Karpas-422 (cell line): ENCODE measurements at places on chromosomes 7 and 10. TPM values are rescaled to one million over a fixed set of nuclear protein-coding genes. Genes with fewer than 3 reads are reported as not detected.

GRCh38 chr10:122499491-122499941 lies 38.2 kb downstream of the HTRA1 start:
- no peak overlapping the region for H3K4me3 ChIP-seq
- no peaks in the 10 kb centered on the region for H3K27me3 ChIP-seq
- no peaks in the 10 kb centered on the region for H3K4me1 ChIP-seq
- H3K27ac ChIP-seq: no peak overlapping the region
- no peak for DNase-seq
- H3K36me3 ChIP-seq: no peaks in the 10 kb centered on the region

GRCh38 chr7:28570113-28570969 lies 158.0 kb downstream of the CREB5 start:
- no peaks in the 10 kb centered on the region for H3K27me3 ChIP-seq
- H3K36me3 ChIP-seq: 0 out of 2 replicates have a peak, but pooled peaks cover 3% of the 10 kb centered on the region
- peak; percentile 94 for DNase-seq
- H3K4me1 ChIP-seq: peaks cover 94% of the 10 kb centered on the region

DNA sequence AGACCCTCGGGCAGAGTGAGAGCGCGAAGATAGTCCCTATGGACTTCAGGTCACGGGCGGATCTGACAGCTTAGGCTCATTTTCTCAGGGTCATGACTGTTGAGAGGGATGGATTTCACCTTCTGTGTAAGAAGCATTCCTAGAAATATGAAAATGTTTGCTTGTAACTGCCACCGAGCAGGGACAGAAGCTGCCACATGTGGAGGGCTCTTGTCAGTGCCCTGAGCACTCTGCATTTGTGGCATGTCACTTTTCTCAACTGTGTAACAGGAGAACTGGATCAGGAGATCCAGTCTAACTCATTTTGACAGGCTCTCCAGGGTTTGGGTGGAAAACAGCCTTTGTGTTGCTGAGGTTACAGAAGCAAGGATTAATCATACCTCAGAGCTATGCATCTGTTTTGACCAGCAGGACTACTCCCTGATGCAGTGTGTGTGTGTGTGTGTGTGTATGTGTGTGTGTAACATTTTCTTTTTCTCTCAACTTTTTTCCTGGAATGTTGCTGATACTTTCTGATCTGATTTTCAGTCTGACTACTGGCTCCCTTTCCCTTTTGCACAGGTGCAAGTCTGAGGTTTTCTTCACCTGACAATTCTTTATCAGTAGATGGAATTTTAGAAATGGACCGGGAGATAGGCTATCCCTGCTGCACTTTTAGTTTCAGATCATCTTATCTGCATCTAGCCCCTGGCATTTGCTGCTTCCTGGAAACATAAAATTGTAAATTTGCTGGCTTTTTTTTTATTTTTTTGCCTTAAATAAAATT lies 183.3 kb downstream of the STK31 start:
- H3K36me3 ChIP-seq: no peaks in the 10 kb centered on the region
- H3K27ac ChIP-seq: no peak overlapping the region
- no peak for DNase-seq
- no peaks in the 10 kb centered on the region for H3K4me1 ChIP-seq
- no peak overlapping the region for H3K4me3 ChIP-seq

DNA sequence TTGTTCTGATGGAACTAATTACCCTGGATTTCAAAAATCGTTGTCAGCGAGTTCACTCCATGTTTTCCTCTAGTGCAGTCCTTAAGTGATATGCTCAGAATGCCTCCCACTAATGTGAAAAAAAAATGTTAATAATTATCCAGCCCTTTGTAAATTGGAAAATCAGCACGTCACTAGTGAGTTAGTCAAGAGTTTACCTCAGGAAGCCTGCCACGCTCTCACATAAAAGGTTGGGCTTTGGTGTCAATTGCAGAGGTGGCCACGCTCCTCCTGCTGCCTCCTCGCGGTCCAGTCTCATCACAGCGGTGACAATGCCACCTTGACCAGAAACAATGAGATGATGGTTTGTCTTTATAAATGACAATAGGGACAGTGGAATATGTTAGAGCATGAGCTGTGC lies 22.5 kb downstream of the UPP1 start:
- H3K27me3 ChIP-seq: no peaks in the 10 kb centered on the region
- H3K4me1 ChIP-seq: no peaks in the 10 kb centered on the region
- no peak overlapping the region for H3K27ac ChIP-seq
- DNase-seq: no peak

DNA sequence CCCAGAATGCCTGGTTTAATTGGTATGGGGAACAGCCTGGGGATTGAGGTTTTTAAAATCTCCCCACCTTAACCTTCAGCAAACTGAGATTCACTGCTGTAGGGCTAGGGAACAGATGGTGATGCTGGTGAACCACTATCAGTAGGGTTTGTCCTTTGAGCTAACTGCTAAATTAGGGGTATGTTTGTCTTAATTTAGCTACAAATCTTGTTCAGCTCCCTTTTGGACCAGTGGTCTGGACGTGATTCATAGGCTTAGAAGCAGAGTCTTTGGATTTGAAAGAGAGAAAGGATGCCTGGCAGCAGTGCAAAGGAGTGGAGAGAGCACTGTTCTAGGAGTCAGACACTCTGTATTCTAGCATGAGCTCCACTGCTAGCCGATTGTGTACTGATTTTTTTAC lies 2.8 kb downstream of the HDAC9 start:
- DNase-seq: peak; percentile 34
- H3K4me1 ChIP-seq: peaks cover 44% of the 10 kb centered on the region
- no peak overlapping the region for H3K4me3 ChIP-seq
- H3K27me3 ChIP-seq: no peaks in the 10 kb centered on the region
- H3K27ac ChIP-seq: no peak overlapping the region

- no peaks in the 10 kb centered on the region for H3K27me3 ChIP-seq
- no peaks in the 10 kb centered on the region for H3K4me1 ChIP-seq
- no peak for DNase-seq
These were observed 64.7 kb upstream of the JAZF1 start for GRCh38 chr7:28245123-28245878.

DNA sequence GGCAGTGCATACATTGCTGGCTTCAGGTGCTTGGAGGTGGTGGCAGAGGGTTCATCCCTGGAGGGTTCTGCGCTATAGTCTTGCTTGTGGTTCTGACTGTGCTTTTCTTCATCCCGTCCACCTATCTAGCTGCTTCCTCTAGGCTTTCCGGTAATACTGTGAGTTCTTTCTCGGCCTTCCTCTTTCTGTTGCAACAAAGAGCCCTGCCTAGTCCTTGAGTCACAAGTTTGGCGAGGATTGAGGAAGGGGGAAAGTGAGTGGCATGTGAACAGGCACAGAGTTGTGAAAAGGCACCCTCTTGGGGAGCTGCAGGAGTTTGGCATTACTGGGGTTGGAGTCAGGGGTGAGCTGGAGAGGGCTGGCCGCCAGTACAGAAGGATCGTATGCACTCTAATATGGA lies 123.0 kb downstream of the SH2D4B start:
- H3K4me1 ChIP-seq: no peaks in the 10 kb centered on the region
- H3K27me3 ChIP-seq: no peaks in the 10 kb centered on the region
- H3K36me3 ChIP-seq: no peaks in the 10 kb centered on the region
- no peak overlapping the region for H3K27ac ChIP-seq
- no peak overlapping the region for H3K4me3 ChIP-seq

DNA sequence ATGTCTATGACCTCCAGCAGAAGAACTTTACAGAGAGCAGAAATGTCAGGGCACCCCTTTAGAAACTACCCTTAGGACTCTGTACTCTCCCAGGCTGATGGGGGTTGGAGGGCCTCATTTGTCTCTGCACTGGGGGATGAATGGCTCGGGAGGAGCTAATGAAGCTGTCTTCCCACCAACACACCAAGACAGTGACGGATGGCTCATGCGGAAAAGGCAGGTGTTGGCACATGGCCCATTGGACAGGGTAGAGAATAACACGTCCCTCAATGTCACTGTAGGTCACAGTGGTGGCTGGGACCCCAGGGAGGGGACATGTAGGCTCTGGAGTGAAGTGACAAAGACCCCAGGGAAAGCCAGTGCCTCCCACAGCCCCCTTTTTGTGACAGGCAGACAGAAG lies 64.0 kb upstream of the PCBD1 start:
- H3K36me3 ChIP-seq: no peaks in the 10 kb centered on the region
- H3K27ac ChIP-seq: no peak overlapping the region
- DNase-seq: no peak
- no peak overlapping the region for H3K4me3 ChIP-seq
- H3K27me3 ChIP-seq: no peaks in the 10 kb centered on the region

GRCh38 chr10:120689777-120690529 lies 161.2 kb upstream of the WDR11 start:
- no peak for DNase-seq
- no peaks in the 10 kb centered on the region for H3K27me3 ChIP-seq
- H3K4me1 ChIP-seq: peaks cover 5% of the 10 kb centered on the region
- H3K27ac ChIP-seq: no peak overlapping the region

DNA sequence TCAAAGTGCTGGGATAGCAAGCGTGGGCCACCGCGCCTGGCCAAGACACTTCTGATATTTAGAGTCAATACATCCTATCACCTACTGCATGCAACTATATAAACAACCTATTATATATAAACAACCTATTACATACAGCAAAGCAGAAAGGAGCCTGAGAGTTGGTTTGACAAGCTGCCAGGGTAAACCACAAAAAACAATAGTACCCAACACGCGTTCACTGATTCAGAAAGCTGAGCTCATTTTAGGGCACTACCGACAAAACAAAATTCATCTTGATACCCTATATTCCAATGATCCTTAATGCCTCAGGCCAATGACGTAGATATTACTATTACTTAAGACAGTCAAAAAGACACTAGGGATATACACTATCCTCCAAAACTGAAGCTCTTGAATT lies 16.2 kb downstream of the MALSU1 start:
- no peak overlapping the region for H3K4me3 ChIP-seq
- no peaks in the 10 kb centered on the region for H3K27me3 ChIP-seq
- DNase-seq: no peak
- no peak overlapping the region for H3K27ac ChIP-seq
- H3K4me1 ChIP-seq: no peaks in the 10 kb centered on the region

GRCh38 chr10:86410542-86411124 lies 44.0 kb upstream of the GRID1 start:
- no peak overlapping the region for H3K4me3 ChIP-seq
- no peaks in the 10 kb centered on the region; the same call in 1 of the 2 replicates for H3K36me3 ChIP-seq
- peaks cover 41% of the 10 kb centered on the region for H3K4me1 ChIP-seq
- H3K27ac ChIP-seq: peak overlapping the region; percentile 99
- H3K27me3 ChIP-seq: no peaks in the 10 kb centered on the region

DNA sequence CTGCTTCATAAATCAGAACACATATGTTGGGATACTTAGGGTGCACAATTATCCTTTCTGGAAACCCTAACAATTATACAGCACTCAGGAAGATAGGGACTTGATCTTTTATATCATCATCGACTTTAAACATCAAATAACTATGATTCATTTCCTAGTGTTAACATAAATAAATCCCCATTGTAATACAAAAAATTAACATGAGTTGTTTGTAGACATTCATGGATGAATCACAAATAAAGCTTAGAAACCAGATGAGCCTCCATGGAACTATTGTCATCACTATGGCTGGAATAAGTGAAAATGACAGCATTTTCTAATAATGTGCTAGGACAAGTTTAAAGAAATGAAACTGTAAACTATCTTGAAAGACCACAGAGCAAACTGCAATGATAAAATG lies 821.7 kb downstream of the GATA3 start:
- DNase-seq: no peak
- H3K36me3 ChIP-seq: no peaks in the 10 kb centered on the region
- H3K27ac ChIP-seq: no peak overlapping the region
- H3K4me1 ChIP-seq: no peaks in the 10 kb centered on the region
- no peaks in the 10 kb centered on the region for H3K27me3 ChIP-seq
- H3K4me3 ChIP-seq: no peak overlapping the region

DNA sequence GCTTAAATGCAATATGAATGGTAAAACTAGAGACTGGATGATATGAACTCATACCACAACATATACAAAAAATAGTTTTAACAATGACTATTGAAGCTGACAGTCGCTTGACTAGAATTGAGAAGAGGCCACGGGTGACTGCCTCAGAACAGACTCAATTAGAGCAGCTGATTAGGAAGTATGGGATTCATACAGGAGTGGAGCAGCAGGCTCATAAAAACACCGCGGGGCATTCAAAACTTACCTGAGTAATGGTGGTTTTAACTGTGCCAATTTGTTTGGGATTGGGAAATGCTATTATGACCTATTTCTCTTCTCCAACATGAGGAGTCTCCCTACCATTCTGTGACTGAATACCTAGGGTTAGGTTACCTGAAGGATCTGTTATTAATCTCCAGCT lies 2.1 kb downstream of the CADPS2 start:
- DNase-seq: no peak
- no peak overlapping the region for H3K27ac ChIP-seq
- no peak overlapping the region for H3K4me3 ChIP-seq
- no peaks in the 10 kb centered on the region for H3K4me1 ChIP-seq

DNA sequence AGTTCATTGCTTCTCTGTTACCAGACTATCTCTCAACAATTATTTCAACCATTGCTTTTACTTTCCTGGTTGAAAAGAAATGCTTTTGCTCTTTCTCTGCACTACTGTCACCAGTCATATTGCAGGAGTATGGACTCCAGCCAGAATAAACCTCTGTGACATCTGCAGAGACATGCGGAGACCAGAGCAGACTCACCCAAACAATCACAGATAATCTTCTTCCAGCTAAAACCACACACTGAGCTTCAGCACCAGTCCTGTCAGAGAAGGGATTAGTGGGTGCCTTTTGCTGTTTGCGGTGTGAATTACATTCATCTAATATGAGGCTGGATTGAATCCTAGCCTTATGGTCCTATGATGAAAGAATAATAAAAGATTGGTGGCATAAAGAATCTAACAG lies 258.6 kb downstream of the CNTNAP2 start:
- H3K36me3 ChIP-seq: no peaks in the 10 kb centered on the region
- no peak overlapping the region for H3K4me3 ChIP-seq
- H3K4me1 ChIP-seq: no peaks in the 10 kb centered on the region
- no peak for DNase-seq

GRCh38 chr7:73811760-73812168 lies 19.0 kb upstream of the CLDN4 start:
- peak; percentile 83 for DNase-seq
- H3K27ac ChIP-seq: no peak overlapping the region
- H3K27me3 ChIP-seq: no peaks in the 10 kb centered on the region
- H3K4me1 ChIP-seq: no peaks in the 10 kb centered on the region
- no peaks in the 10 kb centered on the region for H3K36me3 ChIP-seq
- no peak overlapping the region for H3K4me3 ChIP-seq

DNA sequence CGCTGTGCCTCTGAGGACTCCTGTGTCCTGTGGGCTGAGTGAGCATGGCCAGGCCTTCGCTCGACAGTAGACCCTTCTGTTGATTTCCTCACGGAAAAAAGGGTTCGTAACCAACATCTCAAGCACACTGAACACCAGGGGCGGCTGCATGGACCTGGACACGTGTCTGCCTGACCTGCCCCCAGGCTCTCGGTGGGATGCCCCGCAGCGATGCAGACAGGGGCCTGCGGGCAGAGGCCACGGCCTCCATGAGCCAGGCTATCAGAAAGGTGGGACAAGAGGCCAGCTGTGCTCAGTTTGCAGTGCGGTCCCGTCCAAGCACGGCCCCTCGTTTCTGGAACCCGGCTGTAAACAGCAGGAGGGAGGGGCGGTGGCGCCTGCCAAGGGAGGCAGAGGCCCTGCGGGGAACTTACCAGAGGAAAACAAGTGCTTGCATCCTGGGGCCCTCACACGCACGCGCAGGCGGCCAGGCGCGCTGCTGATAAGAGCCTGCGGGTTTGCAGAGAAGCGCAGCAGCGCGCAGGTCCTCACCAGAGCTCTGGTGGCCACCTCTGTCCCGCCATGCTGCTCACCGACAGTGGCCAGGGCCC lies 10.6 kb downstream of the GPR146 start:
- H3K4me3 ChIP-seq: no peak overlapping the region
- H3K27ac ChIP-seq: no peak overlapping the region
- no peaks in the 10 kb centered on the region for H3K27me3 ChIP-seq
- no peaks in the 10 kb centered on the region; the same call in 1 of the 2 replicates for H3K4me1 ChIP-seq

Gene TRIL
- total RNA-seq: not detected in 2 replicates

Gene CNPY1
- not detected in 2 replicates for total RNA-seq

Gene SNCG
- not detected in 2 replicates for total RNA-seq

Gene STRIP2
- total RNA-seq: 0.15 and 0.22 TPM in 2 replicates

Gene CHAT
- total RNA-seq: not detected in 2 replicates

Gene DLX6
- total RNA-seq: not detected in 2 replicates
